ENCODE measurements at places on chromosomes 1 and 21. TPM values are rescaled to one million over a fixed set of nuclear protein-coding genes. Genes with fewer than 3 reads are reported as not detected.

PLEKHG5 gene
- 4.6 TPM for total RNA-seq

GNAT2 gene
- total RNA-seq: not detected

IGFN1 gene
- 0.64 TPM for total RNA-seq

TMEM61 gene
- total RNA-seq: 0.62 TPM

LCE1E gene
- total RNA-seq: not detected

SZRD1 gene
- 86.8 TPM for total RNA-seq

VWA5B1 gene
- total RNA-seq: not detected

HFM1 gene
- total RNA-seq: not detected

TCHHL1 gene
- total RNA-seq: not detected

S100A7A gene
- total RNA-seq: not detected

DIPK1A gene
- total RNA-seq: 9.7 TPM

EMC1 gene
- 29.4 TPM for total RNA-seq

TMOD4 gene
- total RNA-seq: not detected

ALG14 gene
- 6.5 TPM for total RNA-seq

PAQR6 gene
- 2.4 TPM for total RNA-seq

GPR3 gene
- total RNA-seq: 2.0 TPM

IGSF5 gene
- not detected for total RNA-seq
